ENCODE measurements at places on chromosomes 12 and 14.

GRCh38 chr14:65413739-65414045, 1.2 kb downstream of the FUT8 start:
- no peak for DNase-seq

GRCh38 chr14:31884776-31885379, 192.2 kb upstream of the ARHGAP5 start:
- DNase-seq = no peak

GRCh38 chr12:78293059-78293686, 462.5 kb downstream of the NAV3 start:
- DNase-seq = no peak

GRCh38 chr12:91037276-91037675, 20.5 kb downstream of the KERA start:
- no peak for DNase-seq

DNA sequence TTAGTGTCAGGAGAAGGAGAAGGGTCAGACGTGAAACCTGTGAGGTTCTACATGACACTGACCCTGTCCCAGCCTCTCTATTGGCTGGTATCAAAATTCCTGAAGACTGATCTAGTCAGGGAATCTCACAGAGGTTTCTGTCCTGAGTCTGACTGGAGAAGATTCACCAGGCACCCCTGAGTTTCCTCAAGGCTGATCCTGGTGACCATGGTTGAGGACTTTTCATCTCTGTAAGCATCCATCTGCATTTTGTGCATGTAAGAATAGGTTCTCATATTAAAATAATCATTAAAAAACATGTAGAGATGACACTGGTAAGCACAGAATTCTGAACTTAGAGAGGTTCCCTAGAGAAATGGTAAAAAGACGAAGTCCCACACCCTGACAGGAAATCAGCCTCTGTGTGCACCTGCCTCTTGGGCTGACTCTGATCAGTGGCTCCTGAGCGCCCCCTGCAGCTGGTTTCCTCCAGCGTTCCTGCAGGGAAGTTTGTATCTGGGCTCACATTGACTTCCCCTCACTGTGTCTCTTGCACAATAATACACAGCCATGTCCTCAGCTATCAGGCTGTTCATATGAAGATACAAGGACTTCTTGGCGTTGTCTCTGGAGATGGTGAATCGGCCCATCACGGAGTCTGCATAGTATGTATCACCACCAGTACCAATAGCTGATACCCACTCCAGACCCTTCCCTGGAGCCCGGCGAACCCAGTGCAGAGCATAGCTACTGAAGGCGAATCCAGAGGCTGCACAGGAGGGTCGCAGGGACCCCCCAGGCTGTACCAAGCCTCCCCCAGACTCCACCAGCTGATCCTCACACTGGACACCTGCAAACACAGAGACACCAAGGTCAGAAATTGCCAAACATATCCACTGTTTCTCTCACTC, 991.9 kb downstream of the TMEM121 start:
- DNase-seq = no peak

DNA sequence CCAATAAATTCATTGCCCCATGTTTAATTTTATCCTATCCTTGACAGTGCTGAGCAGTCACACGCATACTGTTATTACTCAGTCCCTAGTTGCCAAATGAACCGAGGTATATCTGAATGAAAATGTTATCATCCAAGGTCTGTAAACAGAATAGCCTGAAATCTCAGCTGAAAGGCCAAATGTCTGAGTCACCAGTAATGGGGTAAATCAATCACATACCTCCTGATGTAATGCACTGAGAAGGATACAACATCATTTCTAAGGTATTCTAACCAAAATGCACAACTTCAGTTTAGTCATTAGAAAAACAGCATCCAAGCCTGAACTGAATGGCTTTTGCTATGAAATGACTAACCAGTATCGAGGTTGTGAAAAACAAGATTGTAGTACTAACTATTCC, 228.6 kb downstream of the DPF3 start:
- no peak for DNase-seq

GRCh38 chr14:86604561-86604960, 1074.6 kb downstream of the FLRT2 start:
- DNase-seq = no peak

- peak; percentile 94 for DNase-seq
Observed at GRCh38 chr12:23060161-23060560, 435.2 kb downstream of the ETNK1 start.

- DNase-seq = no peak
Observed at GRCh38 chr14:61151251-61151650, 129.9 kb downstream of the TMEM30B start.

DNA sequence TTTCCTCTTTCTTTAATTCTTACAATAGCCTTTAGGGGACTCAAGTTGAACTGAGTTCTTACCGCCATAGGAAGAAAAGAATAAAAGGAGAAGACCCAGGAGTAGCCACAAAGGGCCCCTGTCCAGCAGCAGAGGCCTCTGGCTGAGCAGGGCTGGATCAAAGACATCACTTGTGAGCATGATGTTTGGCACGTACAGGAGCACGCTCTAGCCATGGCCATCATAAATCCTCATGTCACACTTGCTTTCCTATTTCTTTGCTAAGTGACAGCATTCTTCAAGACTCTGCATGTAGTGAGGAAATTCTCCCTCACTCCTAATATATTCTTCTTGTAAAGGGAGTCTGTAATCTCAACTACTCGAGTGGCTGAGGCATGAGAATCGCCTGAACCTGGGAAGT, 15.7 kb downstream of the CLEC4C start:
- DNase-seq = no peak

DNA sequence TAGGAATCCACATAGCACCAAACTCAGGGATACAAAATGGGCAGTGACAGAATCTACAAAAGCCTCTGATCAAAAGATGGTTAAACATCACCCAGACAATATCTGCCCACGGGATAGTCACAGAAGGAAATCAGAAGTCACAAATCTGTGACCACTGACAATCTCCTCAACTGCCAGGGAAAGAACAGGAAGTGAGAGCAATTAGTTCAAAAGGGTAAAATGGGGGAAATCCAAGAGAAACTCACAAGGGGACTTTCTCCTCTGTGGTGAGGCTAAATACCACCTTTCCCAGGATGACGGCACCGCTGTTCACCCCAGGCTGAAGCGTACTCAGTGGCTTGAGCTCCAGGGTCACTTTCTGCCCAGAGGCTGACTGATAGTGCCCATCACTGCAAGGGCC, 10.7 kb downstream of the TTC5 start:
- DNase-seq = no peak

DNA sequence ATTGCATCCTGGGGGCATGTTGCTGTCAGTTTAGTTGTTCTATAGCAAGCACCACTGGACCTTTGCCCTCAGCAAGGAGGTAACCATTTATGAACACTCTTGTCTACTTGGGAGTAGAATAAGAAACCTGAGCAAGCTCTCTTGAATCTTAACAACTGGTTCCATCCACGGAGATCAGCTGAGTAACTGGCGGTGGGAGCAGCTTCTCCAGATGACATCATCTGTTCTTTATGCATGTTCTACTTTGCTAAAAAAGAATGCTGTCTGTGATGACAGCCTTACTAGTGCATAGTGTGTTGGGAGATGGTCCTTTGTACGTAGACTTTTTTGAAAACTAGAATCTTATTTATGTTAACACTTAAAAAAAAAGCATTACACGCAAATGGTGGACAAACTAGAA, 17.7 kb downstream of the SLC4A8 start:
- no peak for DNase-seq

Data from LNCaP clone FGC (cell line).